ENCODE measurements at places on chromosomes 1 and 21.

GRCh38 chr1:87263785-87264184 lies 64.9 kb upstream of the LMO4 start:
- no peak for DNase-seq

DNA sequence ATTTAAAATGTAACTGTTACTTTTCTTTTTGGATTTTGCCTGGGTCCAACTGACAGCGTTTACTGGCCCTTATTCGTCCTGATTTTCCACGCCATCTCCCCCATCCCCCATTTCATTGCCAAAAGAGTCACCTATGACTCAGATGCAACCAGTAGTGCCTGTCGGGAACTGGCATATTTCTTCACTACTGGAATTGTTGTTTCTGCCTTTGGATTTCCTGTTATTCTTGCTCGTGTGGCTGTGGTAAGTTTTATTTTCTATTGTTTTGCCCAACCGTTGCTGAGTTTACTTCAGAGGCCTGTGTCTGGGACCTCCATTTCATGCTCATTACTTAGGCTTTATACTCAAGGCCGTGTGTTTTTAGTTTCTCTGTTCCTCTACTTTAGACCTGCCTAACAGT lies 9.3 kb downstream of the LEPR start:
- DNase-seq: no peak

DNA sequence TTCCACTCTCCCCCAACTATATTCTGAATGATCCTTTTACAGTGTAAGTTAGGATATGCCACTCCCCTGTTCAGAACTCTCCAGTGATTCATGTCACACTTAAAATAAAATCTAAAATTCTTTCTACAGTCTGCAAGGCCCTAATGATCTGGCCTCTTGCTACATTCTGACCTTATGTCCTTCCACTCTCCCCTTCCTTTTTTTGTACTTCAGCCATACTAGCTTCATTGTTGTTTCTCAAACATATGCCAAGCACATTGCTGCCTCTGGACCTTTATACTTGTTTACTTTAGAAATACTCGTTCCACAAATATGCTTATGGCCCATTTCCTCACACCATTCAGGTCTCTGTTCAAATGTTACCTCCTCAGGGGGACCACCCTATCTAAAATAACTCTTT lies 14.8 kb upstream of the PSMA5 start:
- DNase-seq: no peak

DNA sequence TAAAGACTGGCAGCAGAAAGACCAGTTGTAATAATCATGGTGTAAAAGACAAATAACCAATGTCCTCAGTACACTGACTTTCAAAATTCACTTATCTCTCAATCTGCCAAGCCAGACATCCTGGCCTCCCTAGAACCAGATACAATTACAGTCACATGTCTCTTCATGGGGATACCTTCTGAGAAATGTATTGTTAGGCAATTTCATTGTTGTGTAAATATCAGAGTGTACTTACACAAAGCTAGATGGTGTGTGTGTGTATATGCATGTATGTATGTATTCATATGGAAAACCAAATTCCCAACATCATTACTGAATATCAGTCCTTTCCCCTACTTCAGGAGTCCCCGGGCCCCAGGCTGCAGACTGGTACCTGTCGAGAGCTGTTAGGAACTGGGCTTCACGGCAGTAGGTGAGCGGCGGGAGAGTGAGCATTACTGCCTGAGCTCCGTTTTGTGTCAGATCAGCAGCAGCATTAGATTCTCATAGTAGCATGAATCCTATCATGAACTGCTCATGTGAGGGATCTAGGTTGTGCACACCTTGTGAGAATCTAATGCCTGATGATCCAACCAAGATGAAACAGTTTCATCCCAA lies 65.3 kb upstream of the ZNF326 start:
- no peak for DNase-seq

DNA sequence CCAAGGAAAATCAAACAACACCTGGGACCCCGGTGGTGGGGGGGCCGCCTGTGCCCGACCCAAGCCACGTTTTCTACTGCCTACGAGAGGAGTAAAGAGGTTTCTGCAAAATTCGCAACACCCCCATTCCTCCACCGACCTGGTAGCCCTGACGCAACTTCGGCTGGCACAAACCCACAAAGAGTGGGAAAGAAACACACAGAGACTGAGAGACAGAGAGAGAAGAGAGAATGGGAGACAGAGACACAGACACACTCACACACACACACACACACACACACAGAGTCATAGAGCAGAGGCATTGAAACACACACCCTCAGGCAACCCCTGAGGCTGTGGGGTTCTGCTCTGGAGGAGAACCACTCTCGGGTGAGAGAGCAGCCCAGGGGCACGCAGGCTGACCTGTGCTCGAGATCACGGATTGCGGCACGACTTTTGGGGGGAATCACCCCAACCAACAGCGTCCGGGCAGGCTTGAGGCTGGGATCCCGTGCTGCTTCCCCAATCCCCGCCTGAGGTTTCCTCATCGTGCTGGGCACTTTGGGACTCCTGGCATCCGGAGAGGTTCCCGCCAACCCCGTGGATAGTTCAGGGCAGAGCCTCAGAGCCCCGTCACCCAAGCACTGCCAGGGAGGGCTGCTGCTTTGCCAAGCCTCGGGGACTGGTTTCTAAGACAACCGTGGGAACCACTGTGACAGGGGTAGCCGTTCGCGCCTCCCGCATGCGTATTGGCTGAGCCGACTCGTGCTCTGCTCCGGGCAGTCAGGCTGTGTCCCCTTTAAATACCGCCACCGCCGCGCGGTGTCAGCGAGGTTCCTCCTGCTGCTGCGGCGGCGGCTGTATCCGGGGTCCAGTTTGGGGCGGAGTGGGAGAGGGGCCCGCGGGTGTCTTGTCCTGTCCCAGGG lies 682.4 kb upstream of the TPTE start:
- no peak for DNase-seq

- no peak for DNase-seq
Measured at GRCh38 chr1:5986018-5986417, 6.2 kb downstream of the NPHP4 start.

DNA sequence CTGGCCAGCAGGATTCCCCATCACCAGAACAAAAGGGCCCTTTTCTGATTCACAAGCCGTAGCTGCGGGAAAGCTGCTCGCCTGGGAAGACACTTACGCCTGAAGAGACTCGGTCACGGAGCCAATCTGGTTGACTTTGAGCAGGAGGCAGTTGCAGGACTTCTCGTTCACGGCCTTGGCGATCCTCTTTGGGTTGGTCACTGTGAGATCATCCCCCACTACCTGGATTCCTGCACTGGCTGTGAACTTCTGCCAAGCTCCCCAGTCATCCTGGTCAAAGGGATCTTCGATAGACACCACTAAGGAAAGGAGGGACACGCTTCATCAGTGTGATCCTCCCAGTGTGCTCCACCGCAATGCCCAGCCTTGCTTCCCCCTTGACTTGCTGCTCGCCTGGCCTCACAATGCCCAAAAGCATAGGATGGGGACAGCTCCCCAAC lies 14.7 kb downstream of the ENO1 start:
- no peak for DNase-seq

GRCh38 chr1:117045644-117046043 lies 14.5 kb upstream of the TTF2 start:
- DNase-seq: no peak

GRCh38 chr1:107975851-107976250 lies 10.9 kb upstream of the VAV3 start:
- DNase-seq: no peak

GRCh38 chr1:158646465-158646864 lies 40.0 kb downstream of the SPTA1 start:
- no peak for DNase-seq

DNA sequence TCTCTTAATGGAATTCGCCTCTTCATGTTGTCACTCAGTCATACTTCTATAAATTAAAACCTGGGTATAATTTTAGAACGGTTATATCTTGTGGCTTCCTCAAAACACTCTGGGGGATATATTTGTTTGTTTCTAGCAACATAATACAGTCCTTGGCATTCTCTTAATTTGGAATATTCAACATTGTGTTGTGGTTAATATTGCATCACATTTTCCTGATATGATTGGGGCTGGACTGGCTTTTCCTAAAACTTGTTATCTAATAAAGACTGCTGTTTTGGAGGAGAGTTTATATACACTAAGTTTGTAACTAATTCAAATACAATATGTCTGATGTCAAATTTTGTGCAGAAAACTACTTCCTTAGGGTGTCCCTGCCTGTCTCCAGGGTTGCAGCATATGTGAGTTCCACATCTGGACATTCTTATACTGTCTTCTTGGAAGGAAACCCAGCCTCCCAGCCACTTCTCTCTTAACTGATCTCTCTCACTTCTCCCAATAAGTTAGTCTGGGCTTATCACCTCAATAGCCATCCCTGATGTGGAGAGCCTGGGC lies 892.6 kb downstream of the MRPL39 start:
- DNase-seq: no peak

DNA sequence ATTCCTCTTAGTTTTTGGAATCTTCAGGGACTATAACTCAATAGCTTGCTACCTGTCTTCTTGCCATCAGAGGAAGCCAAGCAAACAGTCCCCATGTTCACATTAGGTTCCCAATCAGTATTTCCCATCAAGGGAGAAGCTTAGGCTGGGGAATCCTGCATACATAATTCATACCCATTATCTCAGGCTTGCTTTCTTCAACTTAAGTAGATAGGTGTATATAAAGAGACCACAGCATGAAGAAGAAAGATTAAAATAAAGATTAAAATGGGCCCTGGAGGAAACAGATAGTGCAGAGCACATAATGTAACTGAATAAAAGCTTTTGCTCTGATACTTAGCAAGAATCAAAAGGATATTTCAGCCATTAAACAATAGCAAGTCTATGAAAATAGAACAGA lies 29.0 kb upstream of the KCNK1 start:
- DNase-seq: no peak

GRCh38 chr1:209692296-209692695 lies 12.3 kb upstream of the HSD11B1 start:
- DNase-seq: no peak

DNA sequence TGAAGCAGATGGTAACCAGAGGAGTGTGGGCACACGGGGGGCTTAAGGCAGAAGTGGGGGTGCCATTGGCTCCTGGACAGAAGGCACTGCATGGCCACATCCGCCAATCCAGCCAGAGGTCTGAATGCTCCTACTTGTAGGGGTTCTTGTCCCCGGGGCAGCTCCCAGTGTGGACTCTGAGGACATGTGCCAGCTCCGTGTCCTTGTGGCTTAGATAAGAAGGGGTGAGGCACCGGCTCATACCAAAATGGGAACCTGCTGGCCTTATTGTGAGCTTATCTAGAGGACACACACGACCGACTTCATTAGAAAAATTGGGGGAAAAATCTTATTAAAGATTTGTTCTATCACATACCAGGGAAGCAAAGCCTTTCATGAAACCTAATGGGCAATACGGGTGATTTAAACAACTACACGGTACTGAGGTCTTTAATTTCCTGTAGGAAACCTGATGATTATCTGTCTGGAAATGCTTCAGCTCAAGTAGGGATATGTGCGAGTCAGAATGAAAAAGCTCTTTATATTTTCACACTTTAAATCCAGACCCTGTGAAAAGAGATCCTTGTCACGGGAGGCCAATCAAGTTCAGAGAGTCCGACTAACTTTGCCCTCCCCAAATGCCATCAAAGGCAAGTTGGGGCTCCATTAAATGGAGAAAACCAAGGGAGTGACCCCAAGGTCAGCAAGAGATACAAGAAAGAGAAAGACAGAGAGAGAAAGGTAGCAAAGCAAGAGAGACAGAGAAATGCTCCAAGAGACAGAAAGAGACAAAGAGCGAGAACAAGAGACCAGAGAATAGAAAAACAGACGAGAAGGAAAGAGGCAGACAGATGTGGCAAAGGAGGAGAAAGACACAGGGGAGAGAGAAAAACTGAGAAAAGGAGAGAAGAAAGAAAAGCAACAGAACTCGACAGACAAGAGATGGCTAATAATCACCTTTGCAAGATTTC lies 14.1 kb upstream of the KCNN3 start:
- DNase-seq: no peak

GRCh38 chr1:206116191-206116872 lies 856 bp downstream of the AVPR1B start:
- no peak for DNase-seq

GRCh38 chr21:34956416-34957316 lies 92.4 kb downstream of the RUNX1 start:
- no peak for DNase-seq

DNA sequence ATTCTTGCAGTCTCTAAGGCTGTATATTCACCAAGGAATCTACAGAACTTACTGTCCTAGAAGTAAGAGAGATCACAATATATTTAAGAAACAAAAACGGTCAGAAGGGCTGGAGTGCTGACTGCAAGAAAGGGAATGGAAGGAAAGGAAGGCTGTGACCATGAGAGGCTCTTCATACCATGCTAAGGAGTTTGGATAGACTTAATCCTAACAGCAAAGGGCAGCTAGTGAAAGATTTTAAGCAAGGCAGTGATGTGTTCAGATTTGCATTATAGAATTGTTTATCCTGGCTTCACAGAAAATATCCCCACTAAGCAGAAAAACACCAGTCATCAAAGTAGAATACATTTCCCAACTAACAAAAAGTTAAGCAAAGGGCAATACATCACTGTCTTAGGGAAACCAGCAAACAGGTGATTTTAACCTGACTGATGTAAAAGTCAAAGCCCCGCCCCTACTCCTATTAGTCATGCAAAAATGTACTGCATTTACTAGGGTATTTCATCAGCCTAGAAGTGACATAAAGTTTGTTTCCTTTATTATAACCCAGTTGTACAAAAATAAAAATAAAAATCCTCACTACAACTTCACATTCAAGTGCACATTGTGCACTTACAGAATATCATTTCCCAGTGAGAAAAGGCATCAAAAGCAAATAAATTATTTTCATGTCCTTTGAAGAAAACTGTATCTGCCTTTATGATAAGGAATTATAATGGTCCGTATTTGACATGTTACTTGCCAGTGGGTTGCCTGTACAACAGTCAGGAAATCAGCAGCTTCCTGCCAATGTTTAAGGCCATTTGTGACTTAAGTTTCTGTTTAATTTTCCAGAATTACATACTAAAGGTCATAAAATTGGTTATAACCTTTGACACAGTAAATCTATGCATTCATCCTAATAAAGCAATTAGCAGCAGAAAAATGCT lies 17.2 kb downstream of the JAK1 start:
- DNase-seq: no peak

DNA sequence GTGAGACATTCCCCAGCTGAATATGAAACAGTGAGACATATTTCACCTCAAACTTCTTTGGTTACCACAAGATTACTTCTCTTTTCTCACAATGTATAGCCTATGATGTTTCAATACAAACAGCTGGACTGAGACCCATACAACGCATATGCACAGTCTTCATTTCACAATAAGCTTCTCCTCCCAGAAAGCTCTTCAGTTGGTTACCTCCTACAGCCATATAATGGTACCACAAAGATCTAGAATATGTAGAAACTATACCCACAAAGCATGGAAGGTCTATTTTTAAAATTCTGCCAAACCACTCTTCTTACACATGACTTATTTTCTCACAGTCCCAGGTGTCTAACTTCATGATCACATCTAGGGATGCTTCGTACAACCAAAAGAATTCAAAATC lies 70.8 kb downstream of the JAK1 start:
- DNase-seq: no peak

GRCh38 chr1:244836135-244836521 lies 670 bp downstream of the COX20 start:
- no peak for DNase-seq

All from renal cortex interstitium (tissue), 15 donors.